ENCODE measurements at places on chromosomes 4 and X.
A peak's percentile ranks its signal among the peaks of the same experiment; 100 is the strongest.

DNA sequence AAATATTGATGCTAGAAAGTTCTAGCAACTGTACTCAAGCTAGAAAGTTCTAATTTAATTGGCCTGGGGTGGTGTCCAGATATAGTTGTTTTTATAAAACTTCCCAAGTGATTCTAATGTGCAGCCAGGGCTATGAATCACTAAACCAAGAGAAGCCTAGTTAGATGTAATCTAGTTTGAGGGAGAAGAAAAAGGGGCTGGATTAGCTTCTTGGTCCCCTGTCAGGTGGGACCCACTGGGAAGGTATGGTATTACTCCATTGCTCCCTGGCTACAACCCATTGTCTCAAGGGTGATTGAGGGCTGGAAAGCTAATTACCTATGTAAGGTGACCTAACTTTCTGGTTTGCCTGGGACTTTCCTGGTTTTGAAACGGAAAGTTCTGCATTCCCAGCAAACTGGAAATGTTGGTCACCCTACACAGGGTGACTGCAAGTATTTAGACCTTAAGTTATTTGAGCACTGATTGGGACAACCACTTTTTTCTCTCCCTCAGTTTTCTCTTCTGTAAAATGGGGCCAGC lies 23.9 kb upstream of the MSN start:
- no peak for DNase-seq

DNA sequence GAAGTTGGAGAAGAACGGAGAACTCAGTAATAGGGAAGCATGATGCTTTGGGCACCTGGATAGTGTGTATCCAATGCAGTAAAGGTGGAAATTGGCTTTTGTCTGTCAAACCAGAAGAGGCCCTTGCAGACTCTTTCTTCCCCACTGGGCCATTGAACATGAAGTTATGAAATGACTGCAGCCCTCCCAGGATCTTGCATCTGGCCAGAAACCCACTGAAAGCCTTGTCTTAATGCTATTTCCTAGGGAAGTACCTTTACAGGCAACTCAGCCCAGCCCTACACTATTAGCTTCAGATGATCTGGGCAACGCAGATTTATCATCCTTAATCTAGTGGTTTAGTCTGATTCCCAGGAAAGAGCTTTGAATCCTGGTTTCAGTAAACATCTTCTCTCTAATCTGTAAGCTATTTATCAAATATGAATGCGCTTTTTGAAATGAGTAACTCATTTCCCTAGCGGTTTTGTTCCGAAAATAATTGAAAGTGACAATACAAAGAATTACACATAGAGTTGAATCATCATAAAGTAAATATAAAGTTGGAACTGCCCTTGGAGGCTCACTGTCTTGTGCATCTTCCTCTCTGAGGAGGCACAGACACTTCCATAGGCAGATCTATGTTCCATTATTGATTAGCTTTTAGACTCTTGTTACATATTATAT lies 464.1 kb downstream of the IDS start:
- no peak for DNase-seq

- no peak for DNase-seq
Measured at GRCh38 chrX:119672426-119672825, 20.5 kb downstream of the SEPTIN6 start.

DNA sequence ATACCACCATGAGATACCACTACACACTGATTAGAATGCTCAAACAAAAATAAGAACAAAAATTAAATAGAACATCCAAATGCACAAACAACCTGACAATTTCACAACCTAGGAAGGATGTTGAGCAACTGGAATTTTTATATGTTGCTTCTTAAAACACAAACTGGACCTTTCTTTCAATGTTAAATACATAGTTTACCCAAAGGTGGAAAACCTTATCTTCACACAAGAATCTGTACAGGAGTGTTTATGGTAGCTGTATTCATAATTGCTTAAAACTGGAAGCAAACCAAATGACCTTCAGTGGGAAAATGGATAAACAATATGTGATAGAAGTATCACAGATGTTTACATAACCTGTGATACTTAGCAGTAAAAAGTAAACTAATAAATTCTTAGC lies 573.8 kb downstream of the MAGEB5 start:
- no peak for DNase-seq

DNA sequence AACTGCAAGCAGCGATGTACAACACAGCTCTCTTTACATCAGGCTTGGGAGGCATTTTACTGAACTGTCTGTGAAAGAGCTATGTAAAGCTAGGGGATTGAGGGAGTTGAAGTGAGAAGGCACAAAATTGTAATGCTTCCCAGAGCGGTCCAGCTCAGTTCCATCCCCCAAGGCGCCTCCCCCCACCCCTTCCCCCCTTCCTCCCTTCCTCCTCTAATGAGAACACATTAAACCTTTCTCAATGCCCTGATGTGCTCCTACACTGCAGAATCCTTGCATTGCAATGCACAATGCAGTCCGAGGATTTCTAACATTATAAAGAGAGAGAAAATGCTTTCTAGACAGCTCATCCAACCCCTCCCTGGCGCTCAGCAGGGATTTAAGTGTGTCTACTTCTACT lies 73.9 kb downstream of the CXXC4 start:
- DNase-seq: no peak

GRCh38 chr4:99462875-99463464 lies 27.8 kb upstream of the ADH7 start:
- peak; percentile 48 for DNase-seq

DNA sequence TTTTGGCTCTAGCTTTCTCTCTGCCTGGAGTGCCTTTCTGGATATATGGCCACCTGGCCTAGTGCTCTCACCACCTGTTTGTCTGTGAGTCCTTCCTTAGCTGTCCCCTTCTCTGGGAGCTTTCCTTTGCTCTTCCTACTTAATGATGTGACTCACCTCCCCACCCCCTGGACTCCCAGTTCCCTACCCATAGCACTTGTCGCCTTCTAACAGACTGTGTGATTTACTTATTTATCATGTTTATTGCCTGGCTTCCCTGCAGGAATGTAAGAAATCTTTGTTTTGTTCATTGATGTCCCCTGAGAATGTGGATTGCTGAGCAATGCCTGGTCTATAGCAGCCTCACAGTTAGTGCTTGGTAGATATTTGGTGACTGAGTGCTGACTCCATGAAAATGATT lies 18.9 kb downstream of the ADD1 start:
- no peak for DNase-seq

DNA sequence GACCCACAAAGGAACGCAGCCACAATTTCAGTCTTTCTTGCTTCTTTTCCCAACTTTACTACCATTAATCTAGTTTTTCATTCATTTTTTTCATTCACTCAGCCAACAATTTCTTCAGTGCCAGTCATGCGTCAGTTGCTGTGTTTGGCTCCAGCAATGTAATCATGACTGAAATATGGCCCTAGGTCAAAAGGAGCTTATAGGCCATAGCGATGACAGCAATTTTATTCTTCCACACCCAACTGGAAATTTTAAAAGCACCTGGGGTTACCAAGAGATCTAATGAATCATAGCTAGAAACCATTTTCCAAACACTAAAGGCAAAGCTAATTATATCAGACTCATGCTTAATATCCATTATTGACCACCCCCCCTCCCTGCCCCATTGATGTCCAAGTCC lies 29.8 kb upstream of the C1QTNF7 start:
- DNase-seq: no peak

DNA sequence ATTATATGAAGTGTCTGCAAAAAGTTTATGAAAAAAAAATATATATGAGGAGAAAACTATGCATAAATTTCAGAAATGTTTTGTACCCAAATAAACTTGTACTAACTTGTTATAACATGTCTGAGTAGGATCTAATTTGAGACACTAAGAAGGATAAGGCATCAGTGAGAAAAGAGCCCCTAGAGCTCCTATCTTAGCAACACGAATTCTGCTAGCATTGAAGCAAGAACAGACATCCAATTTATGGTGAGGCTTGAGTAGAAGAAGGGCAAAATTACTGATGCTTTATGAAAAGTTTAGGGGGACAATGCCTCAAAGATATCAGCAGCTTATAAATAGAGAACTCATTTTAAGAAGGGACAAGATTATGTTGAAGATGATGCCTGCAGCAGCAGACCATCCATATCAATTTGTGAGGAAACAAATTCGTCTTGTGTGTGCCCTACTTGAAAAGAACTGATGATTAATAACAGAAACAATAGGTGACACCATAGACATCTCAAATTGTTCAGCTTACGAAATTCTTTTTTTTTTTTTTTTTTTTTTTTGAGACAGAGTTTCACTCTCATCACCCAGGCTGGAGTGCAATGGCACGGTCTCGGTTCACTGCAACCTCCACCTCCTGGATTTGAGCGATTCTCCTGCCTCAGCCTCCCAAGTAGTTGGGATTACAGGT lies 35.7 kb upstream of the ADAM29 start:
- DNase-seq: no peak

- no peak for DNase-seq
Measured at GRCh38 chr4:24794916-24795665, at the start of gene SOD3. Gene SOD3 (plus strand): TSS chr4:24795573. CDS start chr4:24799522, 3,949 bp downstream.

DNA sequence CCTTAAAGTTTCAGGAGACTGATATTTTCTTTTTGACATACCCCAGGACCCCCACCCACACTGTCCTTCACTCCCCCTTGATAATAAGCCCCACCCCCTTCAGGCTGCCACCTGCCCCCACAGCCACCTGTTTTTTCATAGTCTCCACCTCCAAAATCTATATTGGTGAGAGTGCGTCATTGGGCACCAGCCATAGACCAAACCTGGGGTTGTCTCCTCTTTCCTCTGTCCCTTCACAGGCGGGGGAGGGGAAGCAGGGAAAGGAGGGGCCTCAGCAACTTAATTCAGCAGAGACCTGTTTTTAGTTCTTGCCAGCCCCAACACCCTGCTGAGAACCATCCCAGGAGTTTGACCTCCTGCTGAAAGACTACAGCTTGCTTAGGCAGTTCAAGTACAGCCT lies 1.1 kb downstream of the ARHGAP36 start:
- no peak for DNase-seq

- DNase-seq: no peak
Measured at GRCh38 chrX:31038575-31039326, 33.1 kb downstream of the FTHL17 start.

GRCh38 chr4:114400531-114400930 lies 198.1 kb upstream of the UGT8 start:
- no peak for DNase-seq

DNA sequence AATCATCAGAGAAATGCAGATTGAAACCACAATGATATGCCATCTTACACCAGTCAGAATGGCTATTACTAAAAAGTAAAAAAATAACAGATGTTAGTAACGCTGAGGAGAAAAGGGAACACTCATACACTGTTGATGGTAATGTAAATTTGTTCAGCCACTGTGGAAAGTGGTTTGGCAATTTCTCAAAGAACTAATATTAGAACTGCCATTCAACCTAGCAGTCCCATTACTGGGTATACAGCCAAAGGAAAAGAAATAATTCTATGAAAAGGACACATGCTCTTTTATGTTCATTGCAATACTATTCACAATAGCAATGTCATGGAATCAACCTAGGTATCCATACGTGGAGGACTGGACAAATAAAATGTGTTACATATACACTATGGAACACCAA lies 566.3 kb downstream of the STPG2 start:
- DNase-seq: no peak

- no peak for DNase-seq
Measured at GRCh38 chr4:102008711-102009110, 218.2 kb downstream of the BANK1 start.

DNA sequence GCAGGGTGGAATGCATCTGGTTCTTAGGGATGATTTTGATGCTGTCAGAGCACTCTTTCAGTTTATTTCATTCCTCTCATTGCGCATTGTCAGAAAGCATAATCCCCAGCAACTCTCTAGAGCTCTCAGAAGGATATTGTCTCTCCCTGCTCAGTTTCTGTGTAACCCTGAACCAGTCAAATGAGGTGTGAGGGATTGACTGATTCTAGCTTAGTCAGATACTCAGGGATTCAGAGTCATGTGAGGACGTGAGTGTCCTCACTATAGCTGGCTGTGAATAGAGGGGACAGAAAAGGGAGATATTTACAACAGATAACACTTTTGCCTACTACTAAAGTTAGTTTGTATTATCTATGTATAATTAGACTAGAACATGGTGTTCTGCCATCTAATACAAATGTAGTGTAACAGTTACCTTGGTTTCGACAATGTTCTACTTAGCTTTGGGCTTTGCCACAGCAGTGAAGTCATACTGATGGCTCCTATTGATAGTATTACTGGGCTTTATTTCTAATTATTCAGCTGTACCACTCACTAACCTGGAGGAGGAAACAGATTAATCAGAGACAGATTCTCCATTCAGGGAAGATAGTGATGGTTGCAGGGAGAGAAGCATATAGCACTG lies 19.5 kb downstream of the AP1AR start:
- no peak for DNase-seq
